Left ventricle myocardium inferior (tissue), 1 donor: ENCODE measurements at places on chromosomes 5 and 9. TPM values are rescaled to one million over a fixed set of nuclear protein-coding genes. Genes with fewer than 3 reads are reported as not detected.

The SPATA31E1 gene
- total RNA-seq, result not detected

The ELOVL7 gene
- total RNA-seq, result 0.19 TPM

The TCERG1 gene
- total RNA-seq, result 20.1 TPM

The SPOCK1 gene
- total RNA-seq, result 28.6 TPM

GRCh38 chr9:97694769-97695168 lies 2.4 kb downstream of the XPA start:
- H3K27ac ChIP-seq, result no peak overlapping the region
- no peak overlapping the region for H3K4me3 ChIP-seq
- H3K4me1 ChIP-seq, result peaks cover 51% of the 10 kb centered on the region
- H3K27me3 ChIP-seq, result no peaks in the 10 kb centered on the region

DNA sequence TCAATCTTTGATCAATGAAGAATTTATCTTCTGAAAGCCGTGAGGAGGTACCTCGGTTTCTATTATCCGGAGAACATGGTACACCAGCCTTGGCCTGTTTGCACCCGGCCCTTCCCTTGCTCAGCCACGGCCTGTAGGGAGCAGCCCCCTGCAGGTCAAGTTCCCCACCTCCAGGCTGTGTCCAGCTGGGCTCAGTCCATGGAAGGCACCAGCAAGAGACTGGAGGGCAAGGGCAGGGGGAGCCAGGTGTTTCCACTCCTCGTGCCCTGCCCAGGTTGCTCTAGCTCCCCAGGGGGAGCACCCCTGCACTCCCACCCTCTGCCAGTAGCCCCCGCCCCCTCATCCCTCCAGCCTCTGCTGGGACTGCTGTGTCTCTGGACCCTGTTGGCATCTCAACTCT lies 87.3 kb upstream of the ADAMTS2 start:
- H3K4me1 ChIP-seq, result no peaks in the 10 kb centered on the region
- H3K4me3 ChIP-seq, result no peak overlapping the region
- DNase-seq, result peak; percentile 12
- H3K36me3 ChIP-seq, result no peaks in the 10 kb centered on the region

GRCh38 chr9:95718263-95718662 lies 157.2 kb upstream of the ERCC6L2 start:
- no peak overlapping the region for H3K4me3 ChIP-seq
- H3K4me1 ChIP-seq, result no peaks in the 10 kb centered on the region
- no peaks in the 10 kb centered on the region for H3K27me3 ChIP-seq
- DNase-seq, result no peak
- no peak overlapping the region for H3K27ac ChIP-seq

GRCh38 chr5:159782197-159782994 lies 133.9 kb upstream of the ADRA1B start:
- no peak overlapping the region for H3K27ac ChIP-seq
- H3K36me3 ChIP-seq, result no peaks in the 10 kb centered on the region
- H3K4me3 ChIP-seq, result no peak overlapping the region
- H3K4me1 ChIP-seq, result peaks cover 4% of the 10 kb centered on the region
- H3K27me3 ChIP-seq, result no peaks in the 10 kb centered on the region

DNA sequence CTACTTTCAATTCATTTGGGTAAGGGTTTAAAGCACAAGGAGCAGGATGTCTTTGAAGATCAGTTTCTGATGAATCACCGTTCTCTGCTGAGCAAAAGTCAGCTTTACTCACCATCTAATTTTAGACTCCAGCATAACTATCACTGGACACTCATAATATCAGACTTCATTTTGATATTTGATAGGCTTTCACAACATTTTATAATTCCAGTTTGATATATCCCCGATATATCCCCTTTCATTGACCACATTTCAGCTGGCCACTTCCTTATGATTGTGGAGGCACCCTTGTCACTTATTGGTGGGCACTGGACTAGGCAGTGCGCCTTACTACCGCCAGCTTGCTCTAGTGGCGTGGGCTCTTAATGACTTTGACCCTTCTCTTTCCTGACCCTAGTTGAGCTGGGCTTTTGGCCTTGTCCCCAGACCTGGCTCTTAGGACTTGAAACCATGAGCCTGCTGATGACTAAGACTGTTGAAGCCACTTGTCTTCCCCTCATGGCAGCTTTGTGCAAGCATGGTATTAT lies 46.8 kb downstream of the CYSTM1 start:
- peaks cover 94% of the 10 kb centered on the region for H3K4me1 ChIP-seq
- H3K4me3 ChIP-seq, result no peak overlapping the region
- no peak for DNase-seq
- H3K27me3 ChIP-seq, result no peaks in the 10 kb centered on the region

DNA sequence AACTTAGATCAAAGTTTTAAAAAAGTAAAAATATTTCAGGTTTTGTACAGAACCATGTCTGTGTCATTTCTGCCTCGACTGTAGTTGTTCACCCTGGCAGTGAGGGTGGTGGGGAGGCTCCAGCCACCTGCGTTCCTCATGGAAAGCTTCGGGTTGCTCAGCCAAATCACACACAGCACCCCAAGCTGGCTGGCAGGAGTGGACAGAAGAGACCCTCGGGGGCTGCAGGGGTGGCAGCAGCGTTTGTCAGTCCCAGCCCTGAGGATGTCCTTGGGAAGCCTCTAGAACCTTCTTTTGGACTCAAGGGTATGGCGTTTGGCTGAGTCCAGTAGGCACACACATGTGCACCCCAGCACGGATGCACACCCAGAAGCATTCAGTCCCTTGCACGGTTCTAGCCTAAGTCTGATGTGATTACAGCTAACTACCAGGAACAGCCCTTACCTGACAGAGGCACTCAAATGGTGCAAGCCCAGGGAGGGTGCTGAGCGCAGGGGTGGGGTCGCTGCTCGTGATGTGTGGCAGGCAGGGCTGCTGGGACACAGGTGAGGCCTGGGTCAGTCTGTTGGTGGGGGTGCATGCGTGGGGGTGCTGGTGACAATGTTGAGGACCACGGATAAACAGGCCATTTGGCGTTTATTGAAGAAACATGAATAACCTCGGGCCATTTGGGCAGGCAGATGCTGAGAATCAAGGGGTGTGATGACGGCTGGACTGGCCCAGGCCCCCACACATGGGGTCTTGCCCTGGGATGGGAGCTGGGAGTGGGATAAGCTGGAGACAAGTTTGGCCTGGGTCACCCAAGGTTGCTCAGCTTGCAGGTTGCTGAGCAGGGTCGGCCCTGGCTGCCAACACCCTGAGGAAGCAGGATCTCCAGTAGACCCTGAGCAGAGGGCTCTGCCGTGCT lies 103.4 kb downstream of the PHF2 start:
- H3K36me3 ChIP-seq, result peaks cover 38% of the 10 kb centered on the region
- no peaks in the 10 kb centered on the region for H3K4me1 ChIP-seq
- peak; percentile 10 for DNase-seq
- no peak overlapping the region for H3K27ac ChIP-seq
- H3K27me3 ChIP-seq, result no peaks in the 10 kb centered on the region
- H3K4me3 ChIP-seq, result no peak overlapping the region

DNA sequence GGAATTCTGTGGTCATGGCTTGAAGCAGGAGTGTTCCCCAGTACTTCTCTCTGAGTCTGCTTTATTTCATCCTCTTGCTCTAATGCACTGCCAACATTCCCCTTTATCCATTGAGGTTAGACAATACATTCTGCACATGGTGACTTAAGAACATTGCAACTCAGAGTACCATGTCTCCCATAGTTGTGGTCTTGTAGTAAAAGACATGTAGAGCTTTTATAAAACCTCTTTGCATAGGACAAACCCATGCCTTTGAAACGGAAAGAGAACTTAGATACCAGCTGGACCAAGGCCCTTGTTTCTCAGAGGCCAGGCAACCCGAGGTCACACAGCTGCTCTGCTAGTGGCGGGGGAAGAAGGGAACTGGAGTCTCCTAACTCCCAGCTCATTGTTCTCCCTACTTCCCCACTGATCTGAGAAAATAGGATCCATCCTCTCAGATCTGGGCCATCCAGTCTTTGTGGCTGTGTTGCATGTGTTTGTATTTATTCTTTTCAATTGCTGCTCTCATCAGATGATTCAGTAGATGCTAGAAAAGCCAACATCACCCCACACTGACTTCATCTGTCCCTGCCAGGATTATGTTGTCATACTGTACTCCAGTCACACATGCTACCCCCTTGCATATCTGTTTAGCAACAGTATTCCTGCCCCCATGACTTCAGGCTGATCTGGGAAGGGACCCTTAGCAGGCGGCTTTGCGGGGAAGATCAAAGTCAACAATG lies 236.9 kb downstream of the SAXO1 start:
- DNase-seq, result no peak
- H3K36me3 ChIP-seq, result no peaks in the 10 kb centered on the region
- no peak overlapping the region for H3K4me3 ChIP-seq
- H3K4me1 ChIP-seq, result peaks cover 9% of the 10 kb centered on the region
- no peak overlapping the region for H3K27ac ChIP-seq

GRCh38 chr5:16855898-16856297 lies 80.2 kb downstream of the MYO10 start:
- H3K4me3 ChIP-seq, result no peak overlapping the region
- H3K4me1 ChIP-seq, result peaks cover 24% of the 10 kb centered on the region
- DNase-seq, result no peak
- H3K36me3 ChIP-seq, result no peaks in the 10 kb centered on the region

DNA sequence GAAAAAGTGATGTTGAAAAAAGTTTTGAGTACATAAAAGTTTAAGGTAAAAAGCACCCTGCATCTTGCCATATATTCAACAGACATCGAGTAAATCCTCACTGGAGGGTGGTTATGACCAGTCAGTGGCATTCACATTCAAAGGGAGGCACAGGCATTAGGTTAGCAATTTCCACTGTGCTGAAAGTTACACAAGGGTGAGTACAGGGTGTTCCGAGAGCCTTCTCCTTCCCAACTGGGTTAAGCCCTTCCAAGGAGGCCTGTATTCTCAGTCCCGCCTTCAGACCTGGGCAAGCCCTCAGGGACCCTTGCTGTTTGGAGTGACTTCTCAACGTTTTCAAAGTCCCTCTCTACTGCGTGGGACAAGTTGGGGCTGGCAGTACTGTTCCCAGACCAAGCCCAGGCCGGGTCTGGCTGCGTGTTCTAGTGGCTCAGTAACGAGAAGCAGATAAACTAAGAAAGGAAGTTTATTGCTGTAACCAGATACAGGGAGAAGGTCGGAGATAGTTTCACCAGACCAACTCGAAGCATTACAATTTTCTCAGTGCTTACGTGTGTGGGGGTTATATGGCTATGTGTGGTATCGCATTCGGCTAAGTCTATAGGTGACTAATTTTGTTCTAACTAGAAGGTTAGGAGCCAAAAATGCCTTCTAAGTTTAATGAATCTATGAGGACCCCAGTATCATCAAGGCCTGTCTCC lies 13.0 kb upstream of the SETX start:
- H3K4me3 ChIP-seq, result no peak overlapping the region
- peaks cover 13% of the 10 kb centered on the region for H3K4me1 ChIP-seq
- H3K36me3 ChIP-seq, result no peaks in the 10 kb centered on the region
- DNase-seq, result no peak
- H3K27me3 ChIP-seq, result no peaks in the 10 kb centered on the region
